ENCODE measurements at places on chromosomes 11 and 22.
A peak's percentile ranks its signal among the peaks of the same experiment; 100 is the strongest.

DNA sequence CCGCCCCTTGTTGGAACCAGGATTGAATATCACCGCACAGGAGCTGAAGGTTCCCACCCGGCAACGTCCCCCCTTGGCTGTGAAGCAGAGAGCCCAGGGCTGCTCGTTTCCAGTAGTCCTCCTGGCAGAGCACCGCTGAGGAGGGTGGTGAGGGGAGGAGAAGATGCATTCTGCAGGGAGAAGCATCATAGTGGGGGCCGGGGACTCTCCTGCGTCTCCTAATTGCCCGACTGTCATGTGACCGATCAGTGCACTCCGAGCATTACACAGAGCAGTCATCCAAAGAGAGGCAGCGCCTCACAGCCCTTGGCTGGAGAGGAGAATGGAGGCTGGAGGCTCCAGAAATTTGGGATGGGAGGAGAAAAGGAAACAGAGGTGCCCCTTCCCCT lies 85.0 kb upstream of the SEPTIN5 start:
- no peak for ATAC-seq

DNA sequence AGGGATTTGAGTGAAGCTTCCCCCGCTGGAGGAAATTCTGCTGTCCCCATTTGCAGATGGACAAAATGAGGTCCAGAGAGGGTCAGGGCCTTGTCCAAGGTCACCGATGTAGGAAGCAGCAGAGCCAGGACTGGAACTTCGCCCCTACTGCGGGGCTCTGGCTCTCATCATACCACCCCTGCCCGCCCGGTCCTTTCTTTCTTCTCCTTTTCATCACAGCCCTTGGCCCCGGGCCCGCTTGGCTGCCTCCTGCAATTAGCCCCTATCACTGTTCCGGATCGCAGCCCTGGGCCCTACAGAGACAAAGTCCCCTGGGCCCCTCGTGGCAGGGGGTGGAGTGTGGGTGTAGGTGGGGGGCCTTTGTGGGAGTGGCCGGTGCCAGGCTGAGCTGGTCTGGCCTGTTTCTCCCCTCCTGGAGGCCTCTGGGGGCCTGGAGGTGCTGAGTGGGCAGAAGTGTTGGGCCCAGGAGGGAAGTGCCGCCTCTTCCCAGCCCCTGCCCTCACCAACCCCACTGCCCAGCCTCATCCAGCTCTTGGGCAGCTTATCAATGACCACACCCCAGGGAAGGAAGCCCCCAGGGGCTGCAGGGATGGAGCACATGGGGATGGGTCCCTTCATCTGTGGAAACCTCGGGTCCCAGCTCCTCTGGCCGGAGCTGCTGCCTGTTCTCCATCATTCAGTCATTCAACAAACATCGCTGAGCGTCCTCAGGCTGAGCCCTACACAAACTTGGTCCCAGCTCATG lies 3.4 kb downstream of the EMID1 start:
- no peak for ATAC-seq

DNA sequence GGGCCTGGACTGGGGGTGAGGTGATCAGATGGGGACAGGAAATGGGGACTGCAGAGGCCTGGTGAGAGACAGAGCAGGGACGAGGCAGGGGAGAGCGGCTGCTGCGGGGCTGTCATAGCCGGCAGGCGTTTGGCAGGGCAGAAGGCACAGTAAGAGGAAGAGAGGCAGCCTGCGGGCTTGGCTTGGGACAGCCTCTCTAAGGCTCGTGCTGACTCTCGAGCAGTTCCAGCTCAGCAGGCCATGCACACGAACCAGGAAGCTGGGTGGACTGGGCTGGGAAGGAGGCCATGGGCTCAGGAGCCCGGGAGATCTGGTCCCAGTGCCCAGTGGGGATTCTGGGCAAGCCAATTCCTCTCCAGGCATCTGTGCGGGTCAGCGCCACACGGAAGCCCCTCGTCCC lies 19.6 kb upstream of the EIF3D start:
- ATAC-seq: no peak

DNA sequence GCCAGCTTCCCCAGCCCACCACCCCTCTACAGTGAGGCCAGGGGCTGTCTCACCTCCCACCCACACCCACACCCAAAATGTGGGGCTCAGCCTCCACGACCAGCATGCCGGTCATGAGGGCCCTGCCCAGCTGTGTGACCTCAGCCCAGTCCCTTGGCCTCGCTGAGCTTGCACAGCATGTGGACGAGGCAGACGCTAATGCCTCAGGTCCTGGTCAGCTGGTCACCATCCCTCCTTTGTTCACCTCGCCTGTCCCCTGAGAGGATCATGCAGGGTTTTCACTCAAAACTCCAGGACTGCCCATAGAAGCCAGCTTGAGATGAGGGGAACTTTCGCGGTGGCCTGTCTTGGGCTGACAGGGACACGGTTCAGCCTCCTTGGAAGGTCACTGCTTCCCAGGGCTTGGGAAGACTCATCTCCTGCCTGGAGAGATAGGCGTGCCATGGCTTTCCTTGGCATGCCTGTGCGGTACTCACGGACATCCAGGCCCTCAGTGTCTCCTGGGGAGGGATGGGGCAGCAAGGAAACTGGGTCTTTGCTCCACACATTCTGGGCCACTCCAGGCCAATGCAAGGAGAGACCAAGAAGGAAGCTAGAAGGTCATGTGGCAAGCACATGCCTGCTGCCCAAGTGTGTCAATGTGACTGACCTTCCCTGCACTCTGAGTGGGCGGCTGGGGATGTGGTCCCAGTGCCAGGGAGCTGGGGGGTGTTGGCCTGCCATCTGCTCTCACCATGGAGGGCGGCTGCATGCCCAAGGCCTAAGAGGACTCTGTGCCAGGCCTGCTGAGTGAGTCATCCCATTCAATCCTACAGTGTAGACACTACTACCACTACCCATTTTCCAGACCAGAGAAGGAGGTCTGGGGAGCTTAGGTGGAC lies 3.2 kb upstream of the RTN4R start:
- ATAC-seq: no peak

- peak; percentile 74 for ATAC-seq
Measured at GRCh38 chr22:36562261-36562835, 33.4 kb upstream of the EIF3D start.

GRCh38 chr11:124842305-124842704 lies 22.9 kb upstream of the ROBO3 start:
- ATAC-seq: no peak

GRCh38 chr11:104925850-104926249 lies 27.6 kb upstream of the CASP12 start:
- no peak for ATAC-seq

GRCh38 chr11:57335023-57335342 lies 709 bp downstream of the SSRP1 start:
- ATAC-seq: no peak

- ATAC-seq: peak; percentile 14
Measured at GRCh38 chr11:4095509-4096230, 1.1 kb downstream of the RRM1 start.

DNA sequence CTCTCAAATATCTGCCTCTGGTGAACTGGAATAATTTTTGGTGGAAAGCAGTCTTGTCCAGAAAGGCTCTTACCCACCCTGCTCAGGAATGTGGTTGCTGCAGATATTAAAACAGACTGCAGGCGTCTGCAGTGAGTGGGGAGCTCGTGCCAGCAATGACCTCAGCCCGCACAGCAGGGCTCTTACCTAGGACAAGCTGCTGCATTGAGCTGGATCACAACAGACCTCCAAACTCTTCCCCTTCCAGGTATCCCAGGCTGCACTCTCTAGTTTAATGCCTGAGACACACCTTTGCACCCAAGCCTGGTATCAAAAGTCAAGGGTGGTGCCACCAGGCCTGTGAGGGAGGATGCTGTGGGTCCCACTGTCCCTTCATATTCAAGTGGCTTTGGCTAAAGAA lies 69.7 kb upstream of the CDON start:
- peak; percentile 82 for ATAC-seq

GRCh38 chr11:114562166-114562916 lies 2.7 kb upstream of the NXPE1 start:
- peak; percentile 33 for ATAC-seq

DNA sequence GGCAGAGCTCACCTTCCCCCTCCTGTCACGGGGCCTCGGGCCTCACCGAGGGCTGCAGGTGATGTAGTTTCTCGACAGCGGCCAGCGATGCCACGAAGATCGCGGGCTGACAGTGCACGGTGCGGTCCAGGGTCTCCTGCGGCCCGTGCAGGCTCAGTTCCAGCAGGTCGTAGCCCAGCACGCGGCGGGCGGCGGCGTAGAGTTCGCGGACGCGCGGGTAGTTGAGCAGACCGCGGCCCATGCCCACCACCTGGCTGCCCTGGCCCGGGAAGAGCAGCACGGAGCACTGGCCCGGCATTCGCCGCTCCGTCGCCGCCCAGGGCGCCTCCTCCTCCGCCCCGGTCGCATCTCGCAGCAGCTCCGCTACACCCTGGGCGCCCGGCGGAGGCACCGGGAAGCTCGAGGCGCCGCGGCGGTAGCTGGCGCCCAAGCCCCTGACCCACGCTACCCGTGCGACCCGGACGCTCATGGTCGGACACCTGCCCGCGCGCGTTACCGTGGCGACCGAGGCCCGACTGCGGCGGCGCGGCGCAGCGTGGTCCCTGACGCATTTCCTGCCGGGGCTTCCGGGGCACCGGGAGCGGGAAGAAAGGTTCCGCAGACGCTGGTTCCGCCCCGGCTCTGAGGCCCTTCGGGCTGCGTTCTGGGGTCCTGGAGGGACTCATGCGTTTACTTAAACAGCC lies at the start of gene MCAT:
TSS of gene MCAT (minus strand) at position 519 of the 683 bp plus-strand sequence. CDS start at position 469, 50 bp downstream.
- peak; percentile 96 for ATAC-seq

DNA sequence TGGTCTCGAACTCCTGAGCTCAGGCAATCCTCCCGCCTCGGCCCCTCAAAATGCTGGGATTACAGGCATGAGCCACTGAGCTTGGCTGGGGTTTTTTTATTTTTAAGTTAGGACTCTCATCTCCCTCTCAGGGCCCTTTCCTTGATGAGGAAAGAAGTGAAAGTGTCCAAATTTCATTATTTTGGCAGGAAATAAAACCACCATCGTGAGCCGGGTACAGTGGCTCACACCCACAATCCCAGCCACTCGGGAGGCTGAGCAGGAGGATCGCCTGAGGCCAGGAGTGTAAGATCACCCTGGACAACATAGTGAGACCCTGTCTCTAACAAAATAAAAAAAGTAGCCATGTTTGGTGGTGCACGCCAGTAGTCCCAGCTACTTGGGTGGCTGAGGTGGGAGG lies 99.4 kb downstream of the FBXO7 start:
- ATAC-seq: no peak

- ATAC-seq: no peak
Measured at GRCh38 chr11:120343429-120343828, 7.2 kb downstream of the ARHGEF12 start.

Measured in SK-N-SH treated with all-trans-retinoic acid at 6 μM for 48 hours (cell line).